ENCODE measurements at places on chromosomes 13 and 19.

- DNase-seq = no peak
Observed at GRCh38 chr19:2923510-2923909, 21.3 kb downstream of the ZNF77 start.

GRCh38 chr19:30529876-30530275, 157.7 kb downstream of the ZNF536 start:
- DNase-seq = no peak

DNA sequence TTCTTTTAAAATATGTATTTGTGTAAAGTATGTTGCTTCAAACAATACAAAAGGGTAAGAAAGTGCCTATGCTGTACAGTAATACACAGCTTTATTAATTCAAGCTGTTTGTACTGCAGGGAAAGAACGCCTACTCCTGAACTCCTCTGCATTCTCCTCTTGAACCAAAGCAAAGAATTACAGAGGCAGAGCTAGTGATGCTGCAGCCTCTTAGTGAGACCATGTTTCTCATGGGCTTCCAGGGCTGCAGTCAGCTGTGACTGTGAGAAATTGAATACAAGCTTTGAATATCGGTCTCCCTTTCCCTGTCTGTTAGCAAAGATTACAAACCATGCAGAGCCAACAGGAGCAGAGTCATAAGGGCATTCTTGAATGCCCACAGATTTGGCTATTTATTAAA, 248.5 kb downstream of the SLITRK1 start:
- no peak for DNase-seq

- no peak for DNase-seq
Observed at GRCh38 chr19:33801411-33801810, 4.7 kb downstream of the KCTD15 start.

- no peak for DNase-seq
Observed at GRCh38 chr19:16074488-16075365, 1.6 kb upstream of the TPM4 start.

GRCh38 chr13:112790735-112791641, 101.2 kb downstream of the ATP11A start:
- DNase-seq = no peak

GRCh38 chr13:109105899-109106298, 476.5 kb downstream of the MYO16 start:
- DNase-seq = no peak

- no peak for DNase-seq
Observed at GRCh38 chr13:73335210-73335609, 276.4 kb downstream of the KLF5 start.

DNA sequence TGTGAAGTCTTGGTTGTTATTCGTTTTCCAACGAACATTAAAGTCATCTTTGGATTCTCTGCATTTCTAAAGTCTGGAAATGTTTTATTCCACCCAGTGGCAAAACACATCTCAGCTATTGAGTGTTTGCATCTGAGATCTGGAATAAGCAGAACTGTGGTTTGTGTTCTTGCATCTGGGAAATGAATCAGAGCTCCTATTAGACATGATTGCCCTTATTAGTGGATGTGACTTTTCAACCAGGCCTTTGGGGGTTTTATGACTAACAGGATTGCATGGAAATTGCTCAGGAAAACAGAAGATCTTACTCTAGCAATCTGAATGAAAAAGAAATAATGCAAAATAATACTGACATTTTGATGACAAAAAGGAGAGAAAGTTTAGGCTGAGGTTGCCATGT, 488.8 kb downstream of the IRS2 start:
- no peak for DNase-seq

DNA sequence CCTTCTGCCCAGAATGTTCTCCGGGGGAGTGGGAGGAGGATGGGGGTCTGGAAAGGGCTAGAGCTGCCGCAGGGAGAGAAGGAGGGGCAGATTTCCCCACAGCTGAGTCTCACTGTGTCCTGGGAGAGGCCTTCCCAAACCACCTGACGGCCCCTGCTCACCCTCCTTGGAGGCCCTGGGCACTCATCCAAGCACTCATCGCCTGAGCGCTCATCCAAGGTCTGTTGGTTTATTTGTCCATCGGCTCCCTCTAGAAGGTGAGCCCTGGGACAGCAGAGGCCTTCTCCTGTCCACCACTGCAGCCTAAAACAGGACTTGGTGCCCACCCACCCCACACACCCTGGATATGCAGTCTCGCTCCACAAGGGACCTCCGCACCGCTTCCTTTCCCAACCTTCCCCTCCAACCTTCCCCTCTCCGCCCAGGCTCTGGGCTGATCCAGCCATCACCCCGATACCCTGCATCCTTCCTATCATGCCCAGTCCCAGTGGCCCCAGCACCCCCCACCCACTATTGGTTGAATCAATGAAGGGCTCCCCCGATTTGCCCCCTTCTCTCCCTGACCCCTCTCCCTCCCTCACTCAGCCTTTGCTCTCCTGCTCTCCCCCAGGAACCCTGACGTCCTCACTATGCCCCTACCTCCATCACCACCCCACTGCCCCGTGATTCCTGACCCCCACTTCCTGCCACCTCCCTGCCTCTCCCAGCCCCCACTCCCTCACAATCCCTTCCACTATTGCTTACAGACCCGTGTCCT, 1.7 kb downstream of the UBXN6 start:
- DNase-seq = no peak

DNA sequence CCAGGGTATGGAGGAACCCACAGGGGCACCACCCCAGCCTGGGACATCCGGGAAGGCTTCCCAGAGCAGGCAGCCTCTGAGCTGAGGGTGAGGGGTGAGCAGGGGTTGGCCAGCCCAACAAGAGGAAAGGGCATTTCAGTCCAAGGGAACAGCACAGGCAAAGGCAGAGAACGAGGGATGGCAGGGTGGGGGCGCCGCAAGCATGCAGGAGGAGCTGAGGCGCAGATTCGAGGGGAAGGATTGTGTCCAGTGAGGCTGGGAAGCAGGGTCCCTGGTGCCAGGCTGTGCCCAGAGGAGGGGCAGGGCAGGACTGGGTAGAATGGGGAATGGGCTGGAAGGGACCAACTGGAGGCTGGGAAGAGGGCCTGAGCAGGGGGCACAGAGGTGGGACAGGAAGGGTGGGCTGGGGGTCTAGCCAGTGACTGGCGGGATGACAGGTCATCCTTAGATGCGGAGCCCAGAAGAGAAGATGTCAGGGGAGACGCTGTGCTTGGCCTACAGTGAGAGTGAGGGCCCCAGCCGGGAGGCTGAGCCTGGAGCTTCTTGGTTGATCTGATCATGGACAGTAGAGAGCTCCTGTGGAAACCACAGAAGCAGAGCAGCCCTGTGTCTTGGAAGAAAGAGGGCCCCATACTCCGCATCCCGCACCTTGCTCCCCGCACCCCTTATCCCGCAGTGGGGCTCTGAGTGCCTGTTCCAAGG, 13.6 kb downstream of the EMP3 start:
- DNase-seq = no peak

DNA sequence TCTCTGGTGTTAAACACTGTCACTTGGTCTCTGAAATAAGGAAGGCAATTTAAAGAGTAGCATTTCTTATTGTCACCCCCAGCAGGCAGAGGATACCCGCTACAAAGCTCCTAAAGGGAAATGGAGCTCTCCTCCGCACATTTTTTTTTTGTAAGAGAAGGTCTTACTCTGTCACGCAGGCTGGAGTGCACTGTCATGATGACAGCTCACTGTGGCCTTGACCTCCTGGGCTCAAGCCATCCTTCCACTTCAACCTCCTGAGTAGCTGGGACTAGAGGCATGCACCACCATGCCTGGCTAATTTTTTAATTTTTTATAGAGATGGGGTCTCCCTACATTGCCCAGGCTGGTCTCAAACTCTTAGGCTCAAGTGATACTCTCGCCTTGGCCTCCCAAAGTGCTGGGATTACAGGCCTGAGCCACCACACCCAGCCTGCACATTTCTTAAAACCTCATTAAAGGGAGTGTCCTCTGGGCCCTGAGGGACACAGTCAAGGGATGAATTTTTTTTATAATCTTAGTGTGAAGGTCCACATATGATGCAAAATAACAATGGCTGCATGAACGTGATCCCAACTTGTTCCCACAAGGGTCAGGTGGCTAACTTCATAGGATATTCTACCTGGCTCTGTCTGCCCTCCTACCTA, 32.1 kb downstream of the SLC25A30 start:
- no peak for DNase-seq

GRCh38 chr19:55308281-55308680, 16.9 kb downstream of the TMEM150B start:
- no peak for DNase-seq

- DNase-seq = no peak
Observed at GRCh38 chr13:66139701-66140100, 1090.4 kb downstream of the PCDH9 start.

DNA sequence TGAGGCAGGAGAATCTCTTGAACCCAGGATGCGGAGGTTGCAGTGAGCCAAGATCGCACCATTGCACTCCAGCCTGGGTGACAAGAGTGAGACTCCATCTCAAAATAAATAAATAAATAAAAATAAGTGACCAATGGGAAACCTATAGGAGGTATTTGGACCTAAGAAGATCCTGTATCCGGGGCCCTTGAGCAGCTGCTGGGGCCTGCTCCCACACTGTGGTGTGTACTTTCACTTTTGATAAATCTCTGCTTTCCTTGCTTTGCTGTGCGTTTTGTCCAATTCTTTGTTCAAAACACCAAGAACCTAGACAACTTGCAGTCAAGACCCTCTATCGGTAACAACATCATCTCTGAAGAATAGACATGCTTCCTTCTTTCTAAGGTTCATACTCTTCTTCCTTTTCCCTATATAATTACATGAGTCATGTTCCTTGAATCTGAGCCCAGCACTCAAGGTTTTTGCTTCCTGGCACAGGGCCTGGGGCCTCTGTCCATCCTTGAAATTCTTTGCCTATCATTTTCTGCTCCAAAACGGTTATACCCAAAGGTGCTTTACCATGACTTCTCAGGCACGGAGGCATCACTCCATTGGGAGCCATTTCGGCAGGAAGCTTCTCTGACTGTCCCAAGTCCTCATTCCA, 14.2 kb upstream of the PNMA8C start:
- no peak for DNase-seq

DNA sequence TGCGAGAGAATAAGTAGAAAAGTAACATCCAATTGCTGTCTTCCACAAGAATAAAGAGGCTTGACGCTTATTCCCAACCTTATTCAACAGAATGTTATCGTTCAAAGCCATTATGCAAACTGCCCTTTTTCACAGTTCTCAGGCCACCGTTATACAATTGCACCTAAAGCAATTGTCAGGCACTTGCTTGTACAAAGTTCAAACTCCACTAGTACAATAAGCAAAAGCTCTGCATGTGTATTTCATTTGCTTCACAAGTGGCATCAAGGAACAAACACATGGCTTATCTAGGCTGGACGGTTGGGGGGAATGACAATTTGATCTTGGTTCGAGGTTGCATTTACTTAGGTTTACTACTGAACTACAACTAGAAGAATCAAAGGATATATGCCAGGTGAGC, 815.6 kb downstream of the EFNB2 start:
- no peak for DNase-seq

GRCh38 chr19:41799444-41800000, 3.1 kb downstream of the CEACAM3 start:
- no peak for DNase-seq

GRCh38 chr13:27424246-27425157, at the start of gene GTF3A:
Gene GTF3A (plus strand): TSS chr13:27424619.
- DNase-seq = peak; percentile 69

DNA sequence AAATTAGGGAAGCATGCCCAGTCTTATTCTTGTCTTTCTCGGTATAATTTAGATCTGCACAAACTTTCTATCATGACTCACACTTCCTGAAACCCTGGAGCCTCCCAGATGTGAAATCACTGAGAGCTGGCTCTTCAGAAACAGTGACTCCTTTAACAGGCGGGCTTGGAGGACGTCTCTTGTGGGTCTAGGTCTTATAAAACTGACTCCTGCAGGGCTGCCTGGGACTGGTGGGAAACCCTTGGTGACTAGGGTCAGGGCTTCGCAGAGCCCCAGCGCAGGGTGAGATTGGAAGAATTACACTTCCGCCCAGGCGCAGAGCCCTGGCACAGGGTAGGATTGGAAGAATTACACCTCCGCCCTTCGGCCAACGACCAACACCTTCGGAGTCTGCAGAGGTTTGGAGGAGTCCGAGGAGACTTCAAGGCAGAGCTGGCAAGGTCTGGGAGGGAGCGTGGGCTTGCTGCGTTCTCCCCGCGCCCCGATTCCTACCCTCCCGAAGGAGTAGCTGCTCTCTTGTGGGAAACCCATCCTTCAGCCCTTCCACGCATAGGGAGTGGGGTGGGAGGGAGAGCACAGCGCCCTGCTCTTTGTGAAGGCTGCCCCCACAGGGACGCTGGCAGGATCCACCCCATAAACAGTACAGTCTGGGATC, 43.4 kb upstream of the MAP3K10 start:
- DNase-seq = no peak

DNA sequence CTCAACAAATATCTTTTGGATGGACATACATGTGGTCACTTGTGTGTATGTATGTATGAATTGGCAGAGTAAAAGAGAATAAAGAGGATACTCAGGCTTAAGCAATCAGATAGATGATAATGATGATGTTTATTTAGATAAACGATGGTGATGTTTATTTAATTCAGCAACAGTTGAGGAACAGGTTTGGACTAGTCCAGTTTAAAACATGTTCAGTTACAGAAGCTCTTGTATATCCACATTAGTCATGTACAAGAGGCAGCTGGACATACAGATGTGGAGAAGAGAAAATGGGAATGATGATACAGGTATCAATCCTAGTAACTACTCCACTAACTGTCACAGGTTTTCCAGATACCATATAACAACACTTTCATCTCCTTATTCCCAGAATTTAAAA, 232.1 kb downstream of the DIAPH3 start:
- DNase-seq = no peak

DNA sequence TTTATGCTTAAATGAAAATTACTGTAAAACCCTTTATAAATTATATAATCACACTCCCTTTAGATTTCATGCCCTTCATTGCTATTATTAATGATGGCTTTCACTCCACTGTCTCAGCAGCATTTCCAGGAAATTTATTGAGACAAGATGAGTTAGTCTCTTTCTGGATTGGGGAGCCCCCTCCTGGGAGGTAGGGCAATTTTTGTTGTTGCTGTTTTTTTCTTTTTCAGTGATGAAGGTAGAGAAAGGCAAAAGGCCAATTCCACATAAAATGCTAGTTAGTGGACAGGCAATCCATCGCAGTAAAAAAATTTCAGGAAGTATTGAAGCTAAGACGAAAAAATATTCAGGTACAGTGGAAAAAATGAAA, 80.2 kb downstream of the TEX26 start:
- DNase-seq = no peak

GRCh38 chr19:19820774-19821320, 703 bp downstream of the ZNF506 start:
- no peak for DNase-seq

GRCh38 chr13:97460004-97460775, 26.2 kb downstream of the RAP2A start:
- DNase-seq = no peak
